ENCODE measurements at places on chromosomes 2 and 18.

DNA sequence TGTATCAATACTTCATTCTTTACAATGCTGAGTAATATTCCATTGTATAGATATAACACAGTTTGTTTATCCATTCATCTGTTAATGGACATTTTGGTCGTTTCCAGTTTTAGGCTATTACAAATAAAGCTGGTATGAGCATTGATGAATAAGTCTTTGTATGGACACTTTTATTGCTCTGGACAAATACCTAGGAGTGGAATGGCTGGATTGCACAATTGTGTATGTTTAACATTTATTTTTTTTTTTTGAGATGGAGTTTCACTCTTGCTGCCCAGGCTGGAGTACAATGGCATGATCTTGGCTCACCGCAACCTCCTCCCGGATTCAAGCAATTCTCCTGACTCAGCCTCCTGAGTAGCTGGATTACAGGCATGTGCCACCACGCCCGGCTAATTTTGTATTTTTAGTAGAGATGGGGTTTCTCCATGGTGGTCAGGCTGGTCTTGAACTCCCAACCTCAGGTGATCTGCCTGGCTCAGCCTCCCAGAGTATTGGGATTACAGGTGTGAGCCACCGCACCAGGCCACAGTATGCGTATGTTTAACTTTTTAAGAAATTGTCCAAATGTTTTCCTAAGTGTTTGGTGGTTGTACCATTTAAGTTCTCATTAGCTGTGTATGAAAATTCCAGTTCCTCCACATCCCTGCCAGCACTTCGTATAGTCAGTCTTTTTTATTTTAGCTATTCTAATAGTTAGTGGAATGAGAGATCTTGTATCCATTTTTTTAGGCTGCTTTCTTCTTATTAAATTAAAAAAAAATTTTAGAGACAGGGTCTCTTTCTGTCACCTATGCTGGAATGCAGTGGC, 194.9 kb upstream of the HAAO start:
- peak; percentile 97 for DNase-seq

- DNase-seq = no peak
Measured at GRCh38 chr2:49582946-49583345, 428.6 kb upstream of the FSHR start.

DNA sequence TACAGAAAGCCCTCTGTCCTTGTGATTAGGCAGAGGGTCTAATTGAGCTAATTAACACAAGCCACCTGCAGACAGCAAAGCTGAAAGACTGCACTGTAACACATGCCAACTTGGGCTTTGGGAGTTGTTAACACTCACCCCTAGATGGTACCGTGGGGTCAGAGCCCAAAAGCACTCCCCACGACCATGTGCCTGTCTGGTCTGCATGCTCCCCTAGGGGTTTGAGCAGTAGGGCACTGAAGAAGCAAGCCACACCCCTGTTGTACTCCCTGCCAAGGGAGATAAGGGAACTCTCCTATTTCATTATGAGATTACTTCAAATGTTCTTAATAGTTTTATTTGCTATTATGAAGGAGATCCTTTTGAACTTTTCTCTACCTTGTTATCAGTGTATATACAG, 560.1 kb upstream of the FSHR start:
- DNase-seq = no peak

DNA sequence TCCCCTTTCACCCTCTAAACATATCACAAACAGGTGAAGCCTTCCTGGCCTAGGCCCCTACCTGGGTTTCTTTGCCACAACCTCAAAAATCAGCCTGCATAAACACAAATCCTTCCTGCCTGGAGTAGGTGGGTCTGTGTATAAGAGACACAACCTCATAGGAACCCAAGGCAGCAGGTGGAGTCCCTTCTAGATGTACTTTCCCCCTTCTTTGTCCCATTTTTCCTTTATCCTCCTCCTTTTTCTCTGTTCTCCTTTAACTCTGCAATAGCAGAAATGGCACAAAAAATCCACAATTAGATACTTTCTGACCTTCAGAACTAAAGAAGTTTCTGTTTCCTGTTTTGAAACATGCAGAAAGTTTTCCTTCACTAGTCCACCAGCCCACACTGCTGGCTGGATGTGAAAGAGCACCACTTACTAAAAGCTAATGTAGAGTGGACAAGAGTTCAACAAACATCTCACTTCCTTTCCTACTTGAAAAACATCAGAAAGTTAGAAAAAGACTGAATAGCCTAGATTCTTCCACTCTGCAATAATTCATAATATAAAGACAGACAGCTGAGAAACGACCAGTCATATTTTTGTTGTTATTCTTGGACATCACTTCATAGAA, 11.2 kb downstream of the SLC40A1 start:
- no peak for DNase-seq

- no peak for DNase-seq
Measured at GRCh38 chr2:200444530-200444929, 65.3 kb downstream of the KCTD18 start.

DNA sequence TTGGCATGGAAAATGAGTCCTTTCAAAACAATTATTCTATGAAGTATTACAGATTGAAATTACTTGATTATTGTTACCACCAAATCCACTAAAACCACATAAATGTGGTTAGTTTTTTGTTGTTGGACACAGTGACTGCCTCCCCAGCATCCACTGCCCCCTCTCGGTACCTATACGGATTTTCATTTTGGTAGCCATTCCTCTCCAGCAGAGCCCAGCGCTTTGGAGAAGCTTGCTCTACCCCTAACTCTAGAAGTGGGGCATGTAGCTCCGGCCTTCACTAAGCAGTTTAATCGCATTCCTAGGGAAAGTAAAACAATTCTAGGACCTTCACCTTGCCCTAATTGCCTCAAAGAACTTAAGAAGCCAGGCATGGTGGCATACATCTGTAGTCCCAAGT, 24.2 kb downstream of the OLA1 start:
- DNase-seq = no peak

DNA sequence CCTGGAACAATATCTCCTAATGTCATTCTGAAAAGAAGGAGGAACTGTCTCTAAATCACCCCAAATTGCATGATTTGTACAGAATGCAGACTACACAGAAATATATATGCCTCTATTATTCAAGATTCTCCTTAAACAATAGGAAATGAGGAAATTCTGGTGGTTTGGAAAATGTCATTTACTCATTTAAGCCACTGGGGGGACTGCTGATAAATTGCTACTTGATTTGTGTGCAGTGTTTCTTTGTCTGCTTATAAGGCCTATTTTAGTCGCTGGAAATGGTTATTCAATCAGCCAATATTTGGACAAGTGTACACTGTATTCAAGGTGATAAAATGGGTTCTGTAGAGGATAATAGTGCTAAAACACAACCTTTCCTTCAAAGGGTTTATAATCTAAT, 801.9 kb upstream of the CELF4 start:
- no peak for DNase-seq

- no peak for DNase-seq
Measured at GRCh38 chr18:7388741-7389140, 157.9 kb downstream of the LRRC30 start.

- DNase-seq = peak; percentile 79
Measured at GRCh38 chr2:172962824-172963223, 112.8 kb upstream of the MAP3K20 start.

Measured in mammary epithelial cell (primary cell).